ENCODE measurements at places on chromosomes 3 and 15.

DNA sequence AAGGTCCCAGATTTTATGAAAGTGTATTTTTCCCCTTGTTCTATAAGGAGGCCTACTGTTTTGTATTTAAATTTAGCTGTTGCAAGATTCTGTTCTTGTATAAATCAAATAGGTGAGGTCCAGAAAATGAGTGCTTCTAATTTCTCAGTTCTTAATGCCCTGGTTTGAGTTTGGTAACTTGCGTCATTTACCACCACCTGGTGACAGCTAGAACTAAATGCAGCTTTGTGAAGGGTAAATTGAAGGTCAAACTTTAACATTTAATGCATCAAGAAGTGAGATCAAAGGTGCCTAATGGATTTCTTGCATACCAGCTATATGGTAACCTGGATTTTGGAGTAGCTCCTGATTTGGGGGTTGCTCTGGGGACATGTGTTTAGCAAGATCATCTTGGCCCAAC, 50.7 kb upstream of the POLR2M start:
- H3K27ac ChIP-seq, result no peak overlapping the region
- H3K27me3 ChIP-seq, result no peaks in the 10 kb centered on the region
- no peak overlapping the region for H3K4me3 ChIP-seq
- no peaks in the 10 kb centered on the region for H3K36me3 ChIP-seq
- no peaks in the 10 kb centered on the region for H3K4me1 ChIP-seq

DNA sequence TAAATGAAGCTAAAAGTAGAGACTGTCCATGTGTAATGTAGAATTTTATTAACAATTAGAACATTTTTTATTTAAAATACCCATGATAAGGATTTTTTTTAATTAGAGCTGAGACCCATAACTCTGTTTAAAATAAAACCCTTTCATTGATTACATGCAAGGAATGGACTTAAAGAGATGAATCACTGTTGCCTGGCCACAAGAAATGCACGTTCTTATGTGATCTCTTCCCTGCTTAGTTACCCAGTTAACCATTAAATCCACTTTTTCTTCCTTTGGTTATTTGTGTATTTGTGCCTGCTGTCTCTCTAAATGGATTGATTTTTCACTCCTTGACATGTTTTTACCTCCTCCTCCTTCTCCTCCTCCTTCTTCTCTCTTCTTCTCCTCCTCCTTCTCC, 83.3 kb upstream of the SLITRK3 start:
- DNase-seq, result no peak
- H3K36me3 ChIP-seq, result no peaks in the 10 kb centered on the region
- H3K4me3 ChIP-seq, result no peak overlapping the region
- no peaks in the 10 kb centered on the region for H3K27me3 ChIP-seq

GRCh38 chr3:112261742-112262141, 32.3 kb downstream of the SLC9C1 start:
- no peak for DNase-seq
- H3K27ac ChIP-seq, result no peak overlapping the region
- H3K4me1 ChIP-seq, result no peaks in the 10 kb centered on the region
- no peak overlapping the region for H3K4me3 ChIP-seq

- no peak overlapping the region for H3K27ac ChIP-seq
- peaks cover 31% of the 10 kb centered on the region for H3K27me3 ChIP-seq
- peak overlapping the region; percentile 24 for H3K4me3 ChIP-seq
- peaks cover 8% of the 10 kb centered on the region for H3K4me1 ChIP-seq
- DNase-seq, result no peak
- no peaks in the 10 kb centered on the region for H3K36me3 ChIP-seq
Observed at GRCh38 chr3:43997316-43997715, 244.4 kb upstream of the TOPAZ1 start.

- no peak for DNase-seq
- H3K27me3 ChIP-seq, result no peaks in the 10 kb centered on the region
- H3K4me3 ChIP-seq, result no peak overlapping the region
- no peak overlapping the region for H3K27ac ChIP-seq
- no peaks in the 10 kb centered on the region for H3K4me1 ChIP-seq
- no peaks in the 10 kb centered on the region for H3K36me3 ChIP-seq
Observed at GRCh38 chr3:116449546-116450350, 4.5 kb upstream of the LSAMP start.

- DNase-seq, result no peak
- no peaks in the 10 kb centered on the region for H3K36me3 ChIP-seq
- no peak overlapping the region for H3K4me3 ChIP-seq
- no peaks in the 10 kb centered on the region for H3K4me1 ChIP-seq
Observed at GRCh38 chr3:102081572-102082289, 232.4 kb downstream of the NFKBIZ start.

- H3K27me3 ChIP-seq, result peaks cover 2% of the 10 kb centered on the region
- H3K27ac ChIP-seq, result no peak overlapping the region
- H3K4me1 ChIP-seq, result no peaks in the 10 kb centered on the region
- H3K36me3 ChIP-seq, result no peaks in the 10 kb centered on the region
- DNase-seq, result no peak
Observed at GRCh38 chr3:111652492-111653180, 57.5 kb upstream of the ZBED2 start.

DNA sequence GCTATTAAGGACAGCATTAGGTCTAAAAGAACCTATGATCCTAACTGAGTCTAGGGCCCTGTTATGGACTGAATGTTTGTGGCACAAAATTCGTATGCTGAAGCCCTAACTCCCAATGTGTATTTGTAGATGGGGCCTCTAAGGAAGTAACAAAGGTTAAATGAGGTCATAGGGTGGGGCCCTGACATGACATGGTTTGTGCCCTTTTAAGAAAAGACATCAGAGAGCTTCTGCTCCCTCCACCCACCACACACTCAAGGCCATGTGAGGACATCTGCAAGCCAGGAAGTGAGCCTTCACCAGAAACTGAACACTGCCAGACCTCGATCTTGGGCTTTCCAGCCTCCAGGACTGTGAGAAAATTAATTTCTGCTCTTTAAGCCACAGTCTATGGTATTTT, 49.2 kb downstream of the PHC3 start:
- H3K27me3 ChIP-seq, result no peaks in the 10 kb centered on the region
- DNase-seq, result peak; percentile 42
- no peak overlapping the region for H3K4me3 ChIP-seq
- H3K36me3 ChIP-seq, result peaks cover 8% of the 10 kb centered on the region
- H3K27ac ChIP-seq, result no peak overlapping the region
- no peaks in the 10 kb centered on the region for H3K4me1 ChIP-seq

GRCh38 chr3:124605781-124606579, 124.3 kb upstream of the UMPS start:
- no peaks in the 10 kb centered on the region for H3K27me3 ChIP-seq
- no peaks in the 10 kb centered on the region for H3K36me3 ChIP-seq
- no peak for DNase-seq
- no peak overlapping the region for H3K27ac ChIP-seq
- H3K4me1 ChIP-seq, result no peaks in the 10 kb centered on the region

DNA sequence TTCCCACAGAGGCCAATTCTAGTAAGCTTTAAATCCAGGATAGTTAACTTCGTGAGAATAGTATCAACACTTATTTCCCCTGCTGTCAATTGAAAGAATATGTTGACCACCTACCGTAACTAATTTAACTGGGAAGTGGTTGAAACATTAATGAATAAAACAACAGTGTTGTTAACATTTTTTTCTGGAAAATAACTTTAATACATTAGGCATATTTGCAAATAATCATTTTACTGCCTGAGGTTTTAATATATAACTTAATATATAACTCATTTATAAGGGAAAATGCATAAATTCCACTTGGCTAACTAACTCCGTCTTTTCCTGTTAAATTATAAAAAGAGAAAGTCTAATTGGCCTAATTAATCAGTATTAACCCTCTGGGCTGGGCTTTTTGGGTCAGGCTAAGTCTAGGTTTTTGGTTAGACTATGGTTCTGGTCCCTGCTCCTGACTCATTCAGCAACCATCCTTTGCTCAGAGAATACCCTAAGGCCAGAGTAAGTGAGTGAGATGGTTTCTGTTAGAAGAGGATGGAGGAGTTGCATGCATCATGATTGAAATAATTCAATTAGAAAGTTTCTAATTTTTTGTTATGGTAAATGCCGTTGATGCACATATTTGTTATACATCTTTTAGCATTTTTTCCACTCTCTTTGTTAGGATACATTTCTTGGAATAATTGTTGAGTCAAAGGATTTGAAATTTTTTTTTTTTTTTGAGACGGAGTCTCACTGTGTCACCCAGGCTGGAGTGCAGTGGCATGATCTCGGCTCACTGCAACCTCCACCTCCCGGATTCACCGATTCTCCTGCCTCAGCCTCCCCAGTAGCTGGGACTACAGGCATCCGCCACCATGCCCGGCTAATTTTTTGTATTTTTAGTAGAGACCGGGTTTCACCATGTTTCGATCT, 10.8 kb upstream of the SKIL start:
- no peak for DNase-seq
- H3K27ac ChIP-seq, result no peak overlapping the region
- no peaks in the 10 kb centered on the region for H3K4me1 ChIP-seq

Data from fibroblast of lung (primary cell).